ENCODE measurements at places on chromosomes 12 and 14.

GRCh38 chr12:48104531-48104930, 1.3 kb downstream of the SENP1 start:
- no peak for DNase-seq

- no peak for DNase-seq
Observed at GRCh38 chr12:29187756-29188155, 38.7 kb downstream of the FAR2 start.

- no peak for DNase-seq
Observed at GRCh38 chr12:26845984-26846383, 13.0 kb upstream of the ITPR2 start.

DNA sequence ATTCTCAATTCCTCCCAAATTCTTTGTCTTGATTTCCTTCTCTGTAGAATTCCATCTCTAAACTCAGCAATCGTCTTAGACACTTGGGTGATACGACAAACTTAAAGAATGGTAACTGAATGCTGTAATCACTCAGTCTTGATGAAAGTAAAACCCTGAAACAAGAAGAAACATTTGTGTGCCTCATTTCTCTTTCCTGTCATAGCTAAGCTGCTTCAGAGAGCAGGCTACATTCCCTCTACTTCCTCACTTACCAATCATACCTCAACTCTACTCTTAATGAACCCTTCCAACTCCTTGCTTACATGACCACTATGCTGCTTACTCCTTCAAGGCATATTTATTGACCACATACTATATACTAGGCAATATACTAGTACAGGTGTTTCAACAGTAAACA, 8.3 kb downstream of the MAP4K5 start:
- no peak for DNase-seq

GRCh38 chr12:24960222-24960855, 11.4 kb upstream of the BCAT1 start:
- no peak for DNase-seq

DNA sequence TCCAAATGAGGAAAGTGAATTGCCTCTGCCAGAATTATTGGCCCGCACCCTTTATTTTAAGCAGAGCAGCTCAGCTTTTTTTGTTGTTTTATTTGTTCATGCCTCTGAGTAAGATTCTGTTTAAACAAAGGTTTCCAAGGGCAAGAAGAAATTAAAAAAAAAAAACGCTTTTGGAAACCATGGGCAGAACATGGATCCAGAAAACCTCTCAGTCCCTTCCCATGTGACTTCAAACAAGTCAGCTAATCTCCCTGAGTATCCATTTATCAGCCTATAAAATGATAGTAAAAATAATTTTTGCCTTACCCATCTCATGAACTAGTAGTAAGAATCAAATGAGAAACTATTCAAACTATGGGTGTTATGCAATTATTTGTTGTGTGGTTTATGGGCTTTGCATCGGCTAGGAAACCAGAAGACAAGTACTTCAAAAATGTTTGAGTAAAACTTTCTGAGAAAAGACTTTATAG, 27.6 kb downstream of the KITLG start:
- no peak for DNase-seq

Data from stimulated activated CD8-positive, alpha-beta memory T cell treated with anti-CD3 and anti-CD28 coated beads, Interleukin-4, amount 100 ng/mL, for 1 hour (primary cell).